Foreskin keratinocyte (primary cell): ENCODE measurements at places on chromosomes 2 and 18. TPM values are rescaled to one million over a fixed set of nuclear protein-coding genes. Genes with fewer than 3 reads are reported as not detected.
A peak's percentile ranks its signal among the peaks of the same experiment; 100 is the strongest.

DNA sequence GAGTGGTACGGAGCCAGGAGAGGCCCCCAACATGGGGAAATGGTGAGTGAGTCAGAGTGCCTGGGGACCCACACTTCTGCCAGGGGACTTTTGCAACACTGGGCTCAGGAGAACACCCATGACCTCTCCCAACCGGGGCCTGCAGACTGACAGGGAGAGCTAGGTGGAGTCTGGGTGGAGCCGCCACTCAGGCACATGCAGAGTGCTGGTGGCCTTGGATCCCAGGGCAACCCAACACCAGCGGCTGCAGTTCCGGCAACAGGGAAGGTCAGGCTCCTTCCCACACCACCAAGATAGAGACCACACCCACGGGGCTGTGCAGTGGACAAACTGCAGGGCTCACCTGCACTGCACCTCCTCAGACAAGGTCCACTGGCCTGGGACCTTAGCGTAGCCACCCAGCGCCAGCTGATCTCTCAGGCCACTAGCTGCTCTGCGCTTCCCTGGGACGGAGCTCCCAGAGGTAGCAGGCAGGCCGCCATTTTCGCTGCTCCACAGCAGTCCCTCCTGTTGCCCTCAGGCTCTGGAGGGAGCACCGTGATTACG, 99.0 kb downstream of the EFEMP1 start:
- DNase-seq = no peak

GRCh38 chr2:150479075-150479915, 8.2 kb downstream of the RND3 start:
- peak; percentile 94 for DNase-seq

The EFEMP1 gene
- total RNA-seq = 109 and 182 TPM in 2 replicates

- peak; percentile 97 for DNase-seq
Measured at GRCh38 chr2:207513551-207514257, 16.1 kb upstream of the CREB1 start.

The PLGLB2 gene
- 0.24 TPM in 1 of 2 replicates, not detected in the other for total RNA-seq
